Activated gamma-delta T cell treated with Interleukin-2 at 50 U/mL for 16 hours (primary cell): ENCODE measurements at places on chromosomes 1 and 21.

DNA sequence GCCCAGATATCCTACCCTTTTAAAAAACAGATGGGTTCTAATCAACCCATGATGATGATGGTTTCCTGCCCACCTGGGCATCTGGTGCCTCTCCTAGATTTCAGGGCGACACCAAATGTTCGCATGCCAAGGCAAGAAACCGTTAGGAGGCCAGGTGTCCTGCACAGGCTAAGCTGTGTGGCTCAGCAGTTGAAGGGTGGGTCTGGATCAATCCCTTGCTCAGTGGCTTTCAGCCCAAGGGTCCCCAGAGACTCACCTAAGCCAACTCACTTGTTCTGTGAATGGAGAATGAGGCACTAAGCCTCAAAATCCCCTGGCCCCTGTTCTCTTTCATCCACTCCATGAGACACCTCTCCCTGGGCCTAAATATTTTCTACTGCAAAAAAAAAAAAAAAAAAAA lies 169.1 kb upstream of the EDN2 start:
- DNase-seq: no peak

GRCh38 chr1:26010825-26011224 lies 10.8 kb upstream of the EXTL1 start:
- no peak for DNase-seq

GRCh38 chr1:198132060-198132781 lies 24.6 kb upstream of the NEK7 start:
- no peak for DNase-seq

DNA sequence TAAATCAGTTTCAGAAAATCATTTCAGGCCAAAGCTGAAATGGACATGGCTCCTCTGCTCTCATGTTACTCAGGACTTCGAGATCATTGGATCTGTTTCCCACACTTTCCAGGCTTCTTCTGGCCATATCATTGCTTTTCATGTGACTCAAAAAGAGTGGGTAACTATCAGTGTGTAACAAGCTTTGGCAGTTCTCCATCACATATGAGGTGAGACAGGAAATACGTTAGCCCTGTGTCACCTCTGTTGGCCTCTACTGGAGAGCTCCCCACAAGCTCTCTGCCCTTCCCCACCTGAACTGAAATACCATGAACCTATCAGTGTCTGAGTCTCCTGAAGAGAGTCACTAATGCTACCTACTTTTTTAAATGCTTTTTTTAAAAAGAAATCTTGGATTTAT lies 128.2 kb downstream of the LBR start:
- DNase-seq: no peak

- DNase-seq: no peak
These were observed 17.5 kb downstream of the PDE9A start for GRCh38 chr21:42670884-42671283.

GRCh38 chr1:66890621-66891020 lies 34.0 kb downstream of the DNAI4 start:
- DNase-seq: no peak

- DNase-seq: no peak
These were observed 319.4 kb downstream of the PTBP2 start for GRCh38 chr1:97041026-97041425.

GRCh38 chr1:242133351-242133750 lies 134.5 kb upstream of the MAP1LC3C start:
- DNase-seq: no peak

DNA sequence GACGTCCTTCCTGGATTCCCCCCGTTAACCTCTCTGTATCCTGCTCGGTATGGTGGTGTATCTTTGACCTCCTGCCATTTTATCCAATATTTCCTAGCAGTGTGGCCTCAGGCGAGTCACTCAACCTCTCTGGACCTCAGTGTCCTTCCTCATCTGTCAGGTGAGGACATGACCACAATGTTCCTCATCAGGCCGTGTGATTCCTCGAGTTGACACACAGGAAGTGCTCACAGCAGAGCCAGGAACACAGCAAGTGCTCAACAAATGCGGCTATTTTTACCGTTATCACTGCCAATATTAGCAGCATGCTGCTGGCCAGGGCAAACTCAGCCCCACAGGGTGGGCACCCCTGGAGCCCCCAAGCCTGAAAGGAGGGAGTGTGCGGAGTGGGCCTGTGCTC lies 450.2 kb downstream of the KIF26B start:
- DNase-seq: no peak

- no peak for DNase-seq
These were observed 127.9 kb downstream of the GLUL start for GRCh38 chr1:182263706-182264105.

- no peak for DNase-seq
These were observed 105.3 kb upstream of the CLDN14 start for GRCh38 chr21:36584980-36585940.

DNA sequence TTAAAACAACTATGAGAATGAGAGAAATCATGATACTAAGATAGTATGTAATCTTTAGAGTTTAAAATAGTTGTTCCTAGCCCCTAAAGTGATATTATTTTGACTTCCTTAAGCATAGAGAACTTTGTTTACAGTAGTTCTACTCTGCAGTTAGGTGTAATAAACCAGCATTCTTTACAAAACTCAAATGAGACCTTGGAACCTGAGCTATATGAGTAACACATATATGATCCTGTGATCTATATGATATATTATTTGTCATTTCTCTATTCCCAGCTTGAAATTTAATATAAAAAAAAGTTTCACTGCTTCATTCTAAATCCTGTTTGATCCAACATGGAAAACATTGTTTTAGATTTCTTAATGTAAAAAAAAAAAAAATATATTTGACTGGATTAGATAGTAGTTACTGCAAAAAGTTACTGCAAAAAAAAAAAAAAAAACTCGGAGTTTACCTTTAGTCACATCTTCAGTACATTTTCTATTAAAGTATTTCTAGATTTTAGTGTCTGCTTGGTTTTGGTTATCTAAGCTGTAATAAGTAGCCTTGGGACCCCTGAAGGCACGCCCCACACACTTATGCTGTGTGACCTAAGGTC lies 463.8 kb downstream of the USP25 start:
- no peak for DNase-seq

DNA sequence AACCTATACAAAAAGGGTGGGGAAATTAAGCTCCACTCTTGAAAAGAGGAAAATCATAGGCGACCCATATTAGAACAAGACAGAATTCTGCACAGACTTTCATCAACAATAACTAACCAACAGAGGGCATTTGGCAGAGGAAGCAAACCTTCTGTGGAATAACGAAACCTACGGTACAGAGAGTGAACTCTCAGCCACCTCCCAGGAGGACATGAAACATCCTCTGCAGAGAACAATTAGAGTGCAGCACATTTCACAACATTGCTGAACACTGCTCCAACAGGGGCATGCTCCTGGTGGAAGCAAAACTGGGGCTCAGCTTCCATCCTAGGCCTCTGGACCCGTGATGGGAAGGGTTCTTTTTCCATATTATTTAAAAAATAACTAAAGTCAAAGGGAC lies 110.9 kb downstream of the KCNJ15 start:
- no peak for DNase-seq

DNA sequence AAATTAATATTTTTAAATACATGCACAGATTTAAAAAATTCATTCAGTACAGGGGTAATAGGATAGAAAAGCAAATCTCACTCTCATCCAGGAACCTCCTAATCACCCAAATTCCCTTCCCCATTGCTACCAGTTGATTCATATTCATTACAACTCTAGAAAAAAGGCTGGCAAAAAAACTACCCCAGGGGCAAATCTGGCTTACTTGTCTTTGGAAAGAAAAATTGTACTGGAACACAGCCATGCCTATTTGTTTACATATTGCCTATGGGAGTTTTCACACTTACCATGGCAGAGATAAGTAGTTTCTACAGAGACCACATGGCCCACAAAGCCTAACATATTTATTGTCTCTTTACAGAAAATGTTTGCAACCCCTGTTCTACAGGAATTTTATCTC lies 8.9 kb upstream of the RBM34 start:
- no peak for DNase-seq

GRCh38 chr1:71463144-71463543 lies 382.3 kb upstream of the ZRANB2 start:
- no peak for DNase-seq

DNA sequence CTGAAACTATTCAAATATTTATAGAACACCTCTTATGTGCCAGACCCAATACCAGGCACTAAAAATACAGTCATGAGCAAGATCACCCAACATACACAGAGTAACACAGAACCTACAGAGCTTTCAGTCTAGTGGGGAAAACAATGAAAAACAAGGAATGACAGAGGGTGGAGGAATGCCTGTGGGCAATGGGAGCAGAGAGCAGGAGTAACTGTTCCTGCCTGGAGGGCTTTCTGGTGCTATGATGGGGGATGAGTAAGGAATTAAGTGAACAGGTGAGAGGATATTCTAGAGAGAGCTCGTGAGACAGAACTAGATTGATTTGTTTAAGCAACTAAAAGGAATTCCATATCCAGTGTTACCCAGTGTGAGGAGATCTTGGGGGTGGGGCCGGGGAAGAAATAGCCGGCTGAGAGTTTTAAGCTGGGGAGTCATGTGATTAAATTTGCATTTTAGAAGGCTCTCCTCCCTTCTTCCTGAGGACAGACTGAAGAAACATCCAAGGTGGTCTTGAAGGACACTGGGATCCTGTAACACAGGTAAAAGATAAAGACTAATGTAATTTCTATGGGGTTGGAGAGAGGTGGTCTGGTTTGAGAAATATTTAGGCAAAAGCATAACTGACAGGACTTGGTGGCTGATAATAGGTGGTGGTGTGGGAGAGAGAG lies 2.1 kb upstream of the CD53 start:
- no peak for DNase-seq

DNA sequence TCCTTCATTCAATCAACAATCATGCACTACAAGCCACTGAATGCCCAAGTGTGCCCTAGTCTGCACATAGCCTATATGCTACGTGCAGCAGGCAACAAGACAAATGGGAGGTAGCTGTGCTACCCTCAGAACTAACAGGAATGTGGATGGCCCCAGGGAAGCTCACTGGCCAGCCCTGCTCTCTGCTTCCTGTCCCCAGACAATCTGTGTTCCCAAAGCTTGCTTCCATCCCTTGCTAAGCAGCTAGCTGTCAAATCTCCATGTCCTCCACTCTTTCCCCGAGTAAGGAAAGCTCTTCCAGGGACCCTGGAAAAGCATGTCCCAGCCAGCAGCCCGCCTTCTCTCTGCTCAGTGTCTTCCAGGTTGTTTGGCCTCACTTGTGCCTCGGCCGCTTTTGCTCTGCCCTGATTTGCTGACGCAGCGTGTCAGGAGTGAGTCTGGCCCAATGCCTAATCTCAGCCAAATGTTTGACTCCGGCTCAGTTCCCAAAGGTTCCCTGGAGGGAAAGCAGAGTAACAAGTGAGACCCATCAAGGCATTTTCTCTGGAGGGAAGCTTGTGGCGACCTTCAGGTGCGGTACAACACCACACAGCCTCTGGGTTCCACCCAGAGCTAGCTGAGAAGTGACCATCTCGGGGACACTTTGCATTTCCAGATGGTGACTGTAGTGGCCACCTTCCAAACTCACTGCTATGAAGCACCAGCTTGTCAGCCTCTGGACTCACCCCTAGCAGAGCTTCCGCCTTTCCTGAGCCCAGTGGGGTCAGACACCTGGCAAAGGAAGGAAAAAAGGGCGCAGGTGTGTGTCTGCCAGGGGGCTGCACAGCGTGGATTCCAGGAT lies 243.4 kb downstream of the RHOU start:
- DNase-seq: no peak

GRCh38 chr1:204142032-204142974 lies 9.5 kb downstream of the ETNK2 start:
- DNase-seq: no peak
